ENCODE measurements at places on chromosomes 2 and 18. TPM values are rescaled to one million over a fixed set of nuclear protein-coding genes. Genes with fewer than 3 reads are reported as not detected.

IGFBP5 gene
- polyA plus RNA-seq, result not detected

COL4A4 gene
- 0.08 TPM for polyA plus RNA-seq

GPR35 gene
- polyA plus RNA-seq, result 1.0 TPM

GRCh38 chr2:85459771-85460170 lies 41.3 kb downstream of the SH2D6 start:
- H3K27ac ChIP-seq, result no peak overlapping the region
- H3K4me1 ChIP-seq, result no peaks in the 10 kb centered on the region
- no peaks in the 10 kb centered on the region for H3K36me3 ChIP-seq
- DNase-seq, result no peak
- H3K27me3 ChIP-seq, result no peaks in the 10 kb centered on the region
- no peak overlapping the region for H3K4me3 ChIP-seq

DNA sequence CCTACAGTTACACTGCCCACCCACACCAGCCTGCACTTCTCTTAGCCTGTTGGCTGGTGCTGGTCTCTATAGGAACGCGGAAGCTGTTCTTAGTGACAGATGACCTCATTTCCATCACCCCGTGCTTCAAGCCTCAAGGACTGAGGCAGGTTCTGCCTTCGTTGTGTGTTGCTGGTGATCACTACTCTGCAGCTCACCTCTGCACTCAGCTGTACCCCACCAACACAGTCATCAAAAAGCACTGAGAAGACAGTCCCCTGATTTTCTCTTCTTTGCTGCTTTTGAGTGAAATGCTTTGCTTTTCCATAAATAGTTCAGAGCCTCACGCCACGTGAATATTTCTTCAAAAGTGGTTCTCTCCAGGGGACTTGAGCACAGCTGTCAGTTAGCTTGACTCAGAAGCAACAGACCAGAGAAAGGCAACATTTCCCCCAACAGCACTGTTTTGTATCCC lies 225.7 kb upstream of the CCDC150 start:
- no peak overlapping the region for H3K4me3 ChIP-seq
- H3K36me3 ChIP-seq, result no peaks in the 10 kb centered on the region
- DNase-seq, result no peak
- no peaks in the 10 kb centered on the region for H3K4me1 ChIP-seq
- H3K27me3 ChIP-seq, result peaks cover 3% of the 10 kb centered on the region

GRCh38 chr2:30866974-30867373 lies 59.7 kb upstream of the CAPN13 start:
- H3K36me3 ChIP-seq, result no peaks in the 10 kb centered on the region
- no peak overlapping the region for H3K27ac ChIP-seq
- no peaks in the 10 kb centered on the region for H3K4me1 ChIP-seq
- no peak overlapping the region for H3K4me3 ChIP-seq

GRCh38 chr2:171837736-171838135 lies 56.3 kb downstream of the SLC25A12 start:
- H3K27ac ChIP-seq, result no peak overlapping the region
- H3K4me1 ChIP-seq, result no peaks in the 10 kb centered on the region
- no peak for DNase-seq
- H3K4me3 ChIP-seq, result no peak overlapping the region
- no peaks in the 10 kb centered on the region for H3K27me3 ChIP-seq

GRCh38 chr18:66560094-66560493 lies 43.8 kb downstream of the CDH19 start:
- no peaks in the 10 kb centered on the region for H3K4me1 ChIP-seq
- no peaks in the 10 kb centered on the region for H3K27me3 ChIP-seq

DNA sequence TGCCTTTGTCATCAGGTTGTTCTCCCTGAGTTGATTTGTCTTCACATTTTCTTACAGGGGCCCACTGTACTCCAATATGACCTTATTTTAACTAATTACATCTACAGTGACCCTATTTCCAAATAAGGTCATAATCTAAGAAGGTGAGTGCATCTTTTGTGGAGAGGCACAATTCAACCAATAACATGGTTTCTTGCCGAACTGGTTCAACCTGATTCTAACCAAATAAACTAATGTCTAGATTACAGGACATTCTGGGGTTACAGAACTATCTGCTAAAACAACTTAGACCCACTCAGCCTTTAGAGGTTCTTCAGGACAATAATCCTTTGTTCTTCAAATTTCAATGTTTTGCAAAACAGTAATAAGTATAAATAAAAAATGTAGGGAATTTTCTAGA lies 496.5 kb upstream of the SOX11 start:
- no peaks in the 10 kb centered on the region for H3K4me1 ChIP-seq
- H3K27ac ChIP-seq, result no peak overlapping the region
- no peaks in the 10 kb centered on the region for H3K36me3 ChIP-seq
- no peak overlapping the region for H3K4me3 ChIP-seq
- no peak for DNase-seq
- H3K27me3 ChIP-seq, result no peaks in the 10 kb centered on the region

- no peak overlapping the region for H3K27ac ChIP-seq
- H3K36me3 ChIP-seq, result no peaks in the 10 kb centered on the region
- no peak for DNase-seq
- H3K4me1 ChIP-seq, result peaks cover 6% of the 10 kb centered on the region
Observed at GRCh38 chr2:54454548-54455130, 1.5 kb upstream of the SPTBN1 start.

GRCh38 chr2:109428281-109428680 lies 185.5 kb downstream of the SEPTIN10 start:
- DNase-seq, result no peak
- H3K36me3 ChIP-seq, result no peaks in the 10 kb centered on the region
- no peaks in the 10 kb centered on the region for H3K4me1 ChIP-seq

GRCh38 chr2:222621893-222622292 lies 34.0 kb downstream of the FARSB start:
- no peak for DNase-seq
- H3K4me1 ChIP-seq, result no peaks in the 10 kb centered on the region
- no peaks in the 10 kb centered on the region for H3K27me3 ChIP-seq
- no peak overlapping the region for H3K27ac ChIP-seq

- H3K27ac ChIP-seq, result no peak overlapping the region
- no peaks in the 10 kb centered on the region for H3K36me3 ChIP-seq
- H3K27me3 ChIP-seq, result no peaks in the 10 kb centered on the region
- peak; percentile 33 for DNase-seq
Observed at GRCh38 chr2:74186038-74186437, 7.4 kb upstream of the MOB1A start.

GRCh38 chr18:77131100-77131651 lies 1.4 kb downstream of the MBP start:
- H3K27ac ChIP-seq, result peak overlapping the region; percentile 87
- no peaks in the 10 kb centered on the region for H3K36me3 ChIP-seq
- peaks cover 47% of the 10 kb centered on the region for H3K4me1 ChIP-seq
- peak overlapping the region; percentile 66 for H3K4me3 ChIP-seq
- no peaks in the 10 kb centered on the region for H3K27me3 ChIP-seq
- DNase-seq, result no peak

ZBTB7C gene
- not detected for polyA plus RNA-seq

DNA sequence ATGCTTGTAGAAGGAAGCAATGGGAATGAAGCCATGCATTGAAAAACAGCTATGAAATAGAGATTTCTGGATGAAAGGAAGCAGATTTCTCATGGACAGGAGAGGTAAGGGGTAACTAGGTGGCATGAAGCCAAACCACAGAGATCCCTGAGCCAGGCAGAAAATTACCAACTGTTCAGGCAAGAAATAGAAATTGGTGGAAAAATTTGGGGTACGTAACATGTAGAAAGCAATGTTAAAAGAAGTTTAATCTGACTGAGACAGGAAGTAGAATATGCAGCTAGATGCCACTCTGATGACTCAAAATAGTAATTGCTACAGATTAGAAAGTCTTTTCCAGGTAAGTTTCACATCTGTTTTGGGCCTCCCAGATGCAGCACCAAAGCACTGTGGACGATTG lies 928.5 kb upstream of the CELF4 start:
- no peaks in the 10 kb centered on the region for H3K4me1 ChIP-seq
- DNase-seq, result no peak
- no peak overlapping the region for H3K27ac ChIP-seq
- no peaks in the 10 kb centered on the region for H3K27me3 ChIP-seq
- no peaks in the 10 kb centered on the region for H3K36me3 ChIP-seq
- no peak overlapping the region for H3K4me3 ChIP-seq

GRCh38 chr18:79629606-79630005 lies 50.0 kb upstream of the CTDP1 start:
- H3K4me1 ChIP-seq, result no peaks in the 10 kb centered on the region
- no peak for DNase-seq
- no peaks in the 10 kb centered on the region for H3K27me3 ChIP-seq
- H3K27ac ChIP-seq, result no peak overlapping the region
- no peaks in the 10 kb centered on the region for H3K36me3 ChIP-seq

ELOA2 gene
- not detected for polyA plus RNA-seq

GRCh38 chr2:177352441-177353186 lies 40.0 kb upstream of the AGPS start:
- no peak overlapping the region for H3K4me3 ChIP-seq
- no peaks in the 10 kb centered on the region for H3K36me3 ChIP-seq

DNA sequence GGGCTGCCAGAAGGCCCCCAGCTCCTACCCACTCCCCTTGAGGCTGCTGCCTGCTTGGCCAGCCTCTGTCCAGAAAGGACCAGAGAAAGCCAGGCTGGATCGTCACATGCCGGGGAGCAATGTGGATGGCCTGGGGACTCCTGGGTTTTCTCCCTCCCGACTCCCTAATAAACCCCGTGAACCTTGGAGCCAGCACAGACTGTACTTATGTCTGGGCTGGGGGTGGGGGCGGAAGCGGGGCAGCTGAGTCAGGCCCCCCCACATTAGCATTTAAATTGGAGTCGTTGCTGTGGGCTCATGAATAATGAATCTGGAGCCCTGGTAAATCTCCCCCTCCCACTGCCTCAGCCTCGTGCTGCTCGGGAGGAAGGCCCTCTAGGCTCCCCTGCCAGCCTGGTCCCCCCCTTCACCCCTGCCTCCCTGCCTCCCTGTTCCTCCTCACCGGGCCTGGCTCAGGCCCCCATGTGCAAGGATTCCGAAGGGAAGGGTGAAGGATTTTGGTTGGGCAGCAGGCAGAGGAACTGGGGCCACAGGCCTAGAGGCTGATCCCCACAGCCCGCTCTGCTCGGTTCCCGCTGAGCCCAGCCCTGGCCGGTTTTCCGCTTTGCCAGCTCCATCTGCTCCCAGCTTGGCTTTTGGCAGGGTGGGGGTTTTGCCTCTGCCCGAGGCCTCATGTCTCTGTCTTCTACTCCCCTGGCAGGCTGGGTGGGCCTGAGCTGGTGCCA lies 7.3 kb upstream of the ASIC4 start:
- no peaks in the 10 kb centered on the region for H3K27me3 ChIP-seq
- H3K4me3 ChIP-seq, result no peak overlapping the region
- peaks cover 12% of the 10 kb centered on the region for H3K4me1 ChIP-seq
- H3K36me3 ChIP-seq, result peaks cover 43% of the 10 kb centered on the region
- H3K27ac ChIP-seq, result no peak overlapping the region
- DNase-seq, result no peak

GRCh38 chr2:149538138-149538833 lies 49.3 kb downstream of the MMADHC start:
- H3K4me3 ChIP-seq, result no peak overlapping the region
- no peaks in the 10 kb centered on the region for H3K36me3 ChIP-seq
- no peak for DNase-seq
- H3K27me3 ChIP-seq, result no peaks in the 10 kb centered on the region
- no peaks in the 10 kb centered on the region for H3K4me1 ChIP-seq

- H3K27me3 ChIP-seq, result no peaks in the 10 kb centered on the region
- H3K4me1 ChIP-seq, result no peaks in the 10 kb centered on the region
- no peak overlapping the region for H3K4me3 ChIP-seq
- H3K36me3 ChIP-seq, result no peaks in the 10 kb centered on the region
- peak; percentile 52 for DNase-seq
Observed at GRCh38 chr2:41869542-41870264, 178.1 kb upstream of the PKDCC start.

DNA sequence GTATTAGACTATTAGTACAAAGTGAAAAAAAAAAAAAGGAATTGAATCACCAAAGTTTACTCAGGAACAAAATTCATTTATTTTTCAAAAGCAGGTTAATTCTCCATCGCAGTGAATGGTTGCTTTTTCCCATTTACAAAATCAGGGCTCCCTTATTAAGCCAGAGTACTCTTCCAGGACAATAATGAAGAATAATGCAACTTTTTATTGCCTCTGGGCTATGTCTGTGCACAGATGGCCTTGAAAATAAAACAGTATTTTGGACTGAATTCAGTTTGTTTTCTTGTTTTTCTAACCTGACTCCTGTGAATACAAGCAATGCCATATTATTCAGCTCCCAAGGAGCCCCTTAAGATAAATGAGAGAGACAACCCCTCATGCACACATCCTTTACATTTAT lies 246.8 kb downstream of the KCNS3 start:
- H3K27me3 ChIP-seq, result no peaks in the 10 kb centered on the region
- H3K27ac ChIP-seq, result no peak overlapping the region
- no peaks in the 10 kb centered on the region for H3K4me1 ChIP-seq
- no peaks in the 10 kb centered on the region for H3K36me3 ChIP-seq
- no peak overlapping the region for H3K4me3 ChIP-seq

GRCh38 chr2:100214265-100214971 lies 72.0 kb upstream of the AFF3 start:
- H3K36me3 ChIP-seq, result no peaks in the 10 kb centered on the region
- H3K4me3 ChIP-seq, result no peak overlapping the region
- H3K4me1 ChIP-seq, result no peaks in the 10 kb centered on the region
- no peak for DNase-seq

DNA sequence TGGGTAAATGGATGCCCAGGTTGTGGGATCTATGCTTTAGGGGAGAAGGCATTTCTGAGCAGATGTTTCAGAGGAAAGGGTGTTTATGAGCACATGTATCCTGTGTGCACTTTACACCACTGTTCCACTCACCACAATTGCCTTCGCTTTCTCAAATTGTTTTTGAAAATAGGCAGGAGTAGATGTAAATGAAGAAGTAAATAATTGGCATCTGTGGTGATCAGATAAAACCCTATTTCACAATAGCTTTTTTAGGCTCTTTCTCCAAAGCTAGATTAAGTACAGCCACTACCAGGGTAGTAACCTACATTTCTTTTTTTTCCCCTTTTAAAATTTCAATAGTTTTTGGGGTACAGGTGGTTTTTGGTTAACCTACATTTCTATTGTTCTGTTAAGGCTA lies 40.6 kb downstream of the TMEM178A start:
- H3K27me3 ChIP-seq, result no peaks in the 10 kb centered on the region
- H3K27ac ChIP-seq, result no peak overlapping the region
- no peaks in the 10 kb centered on the region for H3K4me1 ChIP-seq
- H3K4me3 ChIP-seq, result no peak overlapping the region
- no peak for DNase-seq
- no peaks in the 10 kb centered on the region for H3K36me3 ChIP-seq

GRCh38 chr2:5569256-5569655 lies 122.9 kb upstream of the SOX11 start:
- no peak overlapping the region for H3K4me3 ChIP-seq
- DNase-seq, result no peak
- H3K27ac ChIP-seq, result no peak overlapping the region
- H3K27me3 ChIP-seq, result no peaks in the 10 kb centered on the region
- H3K4me1 ChIP-seq, result no peaks in the 10 kb centered on the region
- H3K36me3 ChIP-seq, result no peaks in the 10 kb centered on the region

Measured in naive thymus-derived CD4-positive, alpha-beta T cell (primary cell).